ENCODE measurements at places on chromosomes 5 and 9. TPM values are rescaled to one million over a fixed set of nuclear protein-coding genes. Genes with fewer than 3 reads are reported as not detected.

Gene MEIKIN
- total RNA-seq: not detected

Gene SOX30
- total RNA-seq: not detected

Gene NR5A1
- total RNA-seq: not detected

Gene JADE2
- total RNA-seq: 33.5 TPM

Gene RETREG1
- total RNA-seq: 0.60 TPM

Gene TICAM2
- 2.4 TPM for total RNA-seq

Gene CTNNA1
- 246 TPM for total RNA-seq

Gene ENC1
- 72.0 TPM for total RNA-seq

DNA sequence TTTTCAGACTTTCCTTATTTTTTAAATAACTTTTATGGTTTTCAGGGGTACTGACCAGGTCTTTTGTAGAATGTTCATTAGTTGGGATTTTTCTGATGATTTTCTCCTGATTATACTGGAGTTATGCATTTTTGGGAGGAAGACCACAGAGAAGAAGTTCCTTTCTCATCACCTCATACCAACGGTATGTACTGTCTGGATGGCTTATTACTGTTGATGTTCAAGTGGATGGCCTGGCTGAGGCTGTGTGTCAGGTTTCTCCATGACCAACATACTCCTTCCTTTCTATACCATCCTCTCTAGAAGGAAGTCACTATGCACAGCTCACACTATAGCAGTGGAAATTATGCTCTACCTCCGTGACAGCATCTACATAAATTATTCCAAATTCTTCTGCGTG, 71.1 kb upstream of the NR3C1 start:
- no peak for DNase-seq

GRCh38 chr9:101307524-101308213, 77.1 kb downstream of the BAAT start:
- DNase-seq: no peak

DNA sequence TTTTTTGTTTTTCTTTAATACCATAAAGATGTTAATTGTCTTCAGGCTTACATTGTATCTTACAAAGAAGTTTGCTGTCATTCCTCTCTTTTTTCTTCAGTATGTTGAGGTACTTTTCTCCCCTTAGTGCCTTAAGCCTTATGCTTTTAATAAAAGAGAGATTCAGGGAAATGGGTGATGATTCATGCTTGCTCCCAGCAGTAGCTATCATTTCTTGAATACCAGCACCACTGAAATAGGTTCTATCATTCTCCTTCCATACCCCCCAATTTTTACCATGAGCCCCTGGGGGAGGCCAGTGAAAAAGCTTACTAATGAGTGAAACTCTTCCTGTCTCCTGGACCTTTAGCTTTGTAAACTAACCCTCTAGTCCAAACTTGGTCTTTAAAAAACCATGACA, 165.0 kb downstream of the FBXL7 start:
- DNase-seq: peak; percentile 3

DNA sequence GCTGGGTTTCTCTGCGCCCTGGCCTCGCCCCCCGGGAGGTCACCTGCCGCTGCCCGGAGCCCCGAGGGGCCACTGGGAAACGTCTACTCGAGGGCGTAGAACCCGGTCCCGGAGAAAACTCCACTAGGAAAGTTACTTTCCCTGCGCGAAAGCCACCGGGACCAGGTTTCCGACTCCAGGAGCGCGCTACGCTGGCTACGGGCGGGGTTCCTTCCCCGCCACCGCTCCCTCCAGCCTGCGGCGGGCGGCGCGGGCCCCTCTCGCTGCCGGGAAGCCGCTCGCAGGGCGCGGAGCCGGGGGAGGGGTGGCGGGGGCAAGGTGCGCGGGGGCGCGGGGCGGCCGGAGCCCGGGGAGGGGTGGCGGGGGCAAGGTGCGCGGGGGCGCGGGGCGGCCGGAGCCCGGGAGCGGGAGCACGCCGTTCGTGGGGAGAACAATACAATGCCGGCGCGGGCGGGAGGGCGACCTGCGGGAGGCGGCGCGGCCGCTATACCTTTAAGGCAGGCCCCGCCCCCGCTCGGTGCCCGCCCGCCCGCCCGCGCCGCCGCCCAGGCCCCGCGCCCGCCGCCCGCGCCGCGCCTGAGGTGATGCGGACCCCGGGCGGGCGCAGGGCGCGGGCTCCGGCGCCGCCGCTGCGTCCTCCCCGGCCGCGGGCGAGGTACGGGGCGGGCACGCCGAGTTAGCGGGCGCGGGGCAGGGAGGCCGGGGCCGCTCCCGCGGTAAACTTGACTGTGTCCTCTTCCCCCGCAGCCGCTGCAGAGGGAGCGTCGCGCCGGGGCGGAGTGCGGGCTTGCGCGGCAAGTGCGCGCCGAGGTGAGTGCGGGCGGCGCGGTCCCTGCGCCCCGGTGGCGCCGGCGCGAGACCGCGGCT, 278.1 kb downstream of the AOPEP start:
- DNase-seq: no peak

- no peak for DNase-seq
These were observed 150.5 kb downstream of the TLE1 start for GRCh38 chr9:81538890-81539289.

DNA sequence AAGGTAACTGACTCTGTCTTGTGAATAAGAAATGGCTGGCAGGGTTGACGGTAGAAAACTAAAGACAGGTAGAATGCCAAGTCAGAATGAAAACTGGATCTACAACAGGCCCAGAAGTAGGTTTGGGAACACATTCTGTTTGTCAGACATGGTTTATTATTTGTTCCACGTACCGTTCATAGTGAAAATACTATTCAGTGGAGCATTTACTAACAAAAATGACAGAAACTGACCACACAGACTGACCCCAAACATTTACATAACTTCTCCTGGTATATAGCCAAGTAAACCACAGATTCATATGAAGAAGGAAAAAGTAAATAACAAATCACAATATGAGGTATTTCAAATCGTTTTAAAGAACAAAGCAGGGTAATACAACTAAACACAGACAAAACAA, 73.7 kb downstream of the SLC38A9 start:
- no peak for DNase-seq

- DNase-seq: peak; percentile 92
These were observed 574.8 kb downstream of the PSAT1 start for GRCh38 chr9:78871452-78872331.

DNA sequence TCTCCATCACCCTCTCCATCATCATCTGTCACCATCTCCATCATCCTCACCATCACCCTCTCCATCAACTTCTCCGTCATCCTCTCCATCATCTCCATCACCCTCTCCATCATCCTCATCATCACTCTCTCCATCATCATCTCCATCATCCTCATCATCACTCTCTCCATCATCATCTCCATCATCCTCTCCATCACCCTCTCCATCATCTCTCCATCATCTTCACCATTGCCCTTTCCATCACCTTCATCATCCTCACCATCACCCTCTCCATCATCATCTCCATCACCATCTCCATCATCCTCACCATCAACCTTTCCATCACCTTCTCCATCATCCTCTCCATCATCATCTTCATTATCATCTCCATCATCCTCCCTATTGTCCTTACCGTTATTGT, 565.5 kb upstream of the SGCD start:
- no peak for DNase-seq

- no peak for DNase-seq
These were observed 559 bp downstream of the SLC38A9 start for GRCh38 chr5:55711507-55712022.

GRCh38 chr9:31078175-31078574, 1306.3 kb upstream of the ACO1 start:
- DNase-seq: peak; percentile 2

DNA sequence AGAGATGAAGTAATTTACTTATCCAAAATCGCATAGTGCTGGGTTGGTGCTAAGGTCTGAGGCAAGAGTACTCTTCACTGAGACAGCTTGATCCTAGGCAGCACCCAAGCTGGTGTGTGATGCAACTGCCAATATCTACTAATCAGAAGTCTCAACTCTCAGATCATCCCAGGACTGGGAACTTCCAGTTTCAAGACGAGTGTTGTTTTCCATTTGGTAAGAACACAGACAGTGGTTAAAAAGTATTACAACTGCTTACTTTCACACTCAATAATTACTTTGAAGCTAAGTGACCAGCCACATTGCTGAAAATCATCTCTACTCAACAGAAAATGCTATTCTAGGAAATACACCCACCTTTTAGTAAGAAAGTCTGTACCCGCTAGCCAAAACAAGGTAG, 45.3 kb downstream of the FBXW11 start:
- DNase-seq: no peak

DNA sequence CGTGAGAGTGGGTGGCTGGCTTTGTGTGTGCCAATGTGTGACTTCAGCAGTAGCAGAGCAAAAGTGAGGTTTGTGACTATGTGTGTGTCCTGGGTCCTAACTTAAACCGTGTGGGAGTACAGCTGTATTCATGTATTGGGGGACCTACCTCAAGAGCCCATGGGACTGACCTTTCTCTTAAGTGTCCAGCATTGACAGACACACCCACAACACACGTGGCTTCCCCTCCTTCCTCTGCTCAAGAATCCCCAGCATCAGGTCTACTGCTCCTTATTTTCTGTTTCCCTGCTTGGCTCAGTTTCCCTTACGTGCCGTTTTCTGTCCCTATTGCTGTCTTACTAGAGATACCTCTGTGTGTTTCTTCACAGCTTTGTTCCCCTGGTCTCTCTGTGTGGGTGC, 616 bp downstream of the IL11RA start:
- DNase-seq: no peak

- DNase-seq: no peak
These were observed 246.8 kb upstream of the DAB2 start for GRCh38 chr5:39671561-39671961.

GRCh38 chr5:40381016-40381415, 298.7 kb upstream of the PTGER4 start:
- DNase-seq: no peak

- no peak for DNase-seq
These were observed 8.2 kb downstream of the RANBP6 start for GRCh38 chr9:6007058-6007769.

- peak; percentile 16 for DNase-seq
These were observed 142.3 kb downstream of the BNC2 start for GRCh38 chr9:16728137-16728508.

DNA sequence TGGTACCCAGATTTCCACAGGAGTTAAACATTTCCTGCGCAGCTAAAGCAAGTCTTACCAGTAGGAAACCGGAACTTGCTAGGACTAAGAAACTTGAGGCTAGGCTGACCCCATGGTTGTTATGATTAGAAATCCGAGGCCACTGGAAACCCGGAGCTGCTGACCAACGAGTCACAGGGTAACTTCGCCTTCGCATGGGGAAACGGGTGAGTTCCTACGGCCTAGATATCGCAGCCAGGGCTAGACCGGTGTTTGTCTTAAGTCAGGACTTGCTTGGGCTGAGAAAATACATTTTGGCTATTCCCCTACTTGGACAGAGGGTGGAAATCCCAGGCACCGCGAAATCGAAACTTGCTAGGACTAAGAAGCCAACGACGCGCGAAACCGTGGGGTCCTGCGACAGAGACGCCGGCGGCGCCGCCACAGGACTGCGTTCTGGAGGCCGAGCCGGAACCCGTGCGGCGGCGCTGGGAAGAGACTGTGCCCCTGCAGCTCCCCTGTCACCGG, 1.6 kb upstream of the ANXA2R start:
- DNase-seq: peak; percentile 68

- no peak for DNase-seq
These were observed 93.1 kb upstream of the IFNK start for GRCh38 chr9:27430750-27431535.

- DNase-seq: peak; percentile 41
These were observed 103.0 kb downstream of the GLIS3 start for GRCh38 chr9:4196886-4197285.

GRCh38 chr5:12704955-12705354, 800.7 kb upstream of the CTNND2 start:
- DNase-seq: no peak

GRCh38 chr9:114388764-114389375, 1.1 kb upstream of the AKNA start:
- DNase-seq: no peak

Data from HT1080 (cell line).